Foreskin melanocyte (primary cell): ENCODE measurements at places on chromosomes 5 and 9.

DNA sequence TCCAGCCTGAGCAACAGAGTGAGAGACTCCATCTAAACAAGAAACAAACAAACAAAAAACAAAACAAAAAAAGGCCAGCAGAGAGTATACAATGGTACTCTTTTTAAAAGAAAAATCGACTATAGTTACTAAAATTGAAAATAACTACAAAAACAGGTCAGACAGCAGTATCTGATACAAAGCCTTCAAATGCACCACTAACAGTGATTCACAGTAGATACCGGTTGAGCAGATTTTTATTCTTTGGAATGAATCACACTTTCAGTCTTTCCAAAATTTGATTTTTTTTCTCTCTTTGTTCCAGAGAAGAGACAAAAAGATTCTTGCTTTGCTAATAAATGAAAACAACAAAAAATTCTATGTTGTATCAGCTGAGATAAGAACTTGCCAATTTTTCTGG lies 36.9 kb downstream of the ROR2 start:
- no peak for DNase-seq

- DNase-seq: no peak
These were observed 82.6 kb downstream of the KIAA1958 start for GRCh38 chr9:112569186-112569585.

DNA sequence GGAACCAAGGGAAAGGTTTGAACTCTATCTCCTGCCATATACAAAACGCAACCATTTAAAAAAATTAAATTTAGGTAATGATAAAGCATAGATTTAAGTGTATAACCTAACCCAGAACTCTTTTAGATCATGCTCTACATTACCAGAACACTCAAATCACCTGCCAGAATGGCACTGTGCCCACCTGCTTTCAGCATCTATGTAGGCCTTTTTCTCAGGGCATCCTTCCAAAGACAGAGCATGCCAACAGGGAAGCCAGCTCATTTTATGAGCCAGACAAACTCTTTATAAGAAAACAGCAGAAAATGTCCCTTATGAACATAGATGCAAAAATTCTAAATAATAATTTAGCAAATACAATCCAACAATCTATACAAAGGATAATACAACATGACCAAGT lies 47.9 kb upstream of the SMAD5 start:
- DNase-seq: no peak

GRCh38 chr5:137718611-137719010 lies 17.3 kb downstream of the KLHL3 start:
- DNase-seq: no peak

- no peak for DNase-seq
These were observed 40.3 kb downstream of the ZNF354A start for GRCh38 chr5:178690208-178690607.

GRCh38 chr9:29439961-29440360 lies 1866.7 kb upstream of the C9orf72 start:
- DNase-seq: no peak

DNA sequence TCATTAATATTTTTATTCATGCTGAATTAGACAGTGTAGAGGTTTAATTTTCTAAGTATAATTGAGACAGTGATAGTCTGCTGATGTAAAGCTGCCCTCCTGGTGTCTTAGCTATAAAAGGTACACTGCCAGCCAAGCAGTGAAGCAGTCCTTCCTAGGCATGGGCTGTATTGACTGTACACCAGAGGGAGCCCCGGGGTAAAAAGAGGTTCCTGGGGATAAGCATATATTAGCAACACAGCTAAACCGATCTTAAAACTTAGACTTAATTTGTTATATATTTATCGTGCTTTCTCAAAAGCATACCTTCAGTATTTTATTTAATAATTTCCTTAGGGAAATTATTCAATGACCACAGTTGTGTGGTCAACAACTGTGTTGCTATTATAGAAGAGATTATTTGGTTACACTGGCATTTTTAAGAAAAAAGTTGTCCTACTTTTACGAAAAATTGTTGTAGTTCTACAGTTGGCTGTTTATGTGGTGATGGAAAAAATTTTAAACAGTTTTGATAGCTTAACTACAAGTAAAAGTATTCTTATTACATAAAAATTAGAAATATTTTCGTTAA lies 68.8 kb downstream of the ELL2 start:
- no peak for DNase-seq

DNA sequence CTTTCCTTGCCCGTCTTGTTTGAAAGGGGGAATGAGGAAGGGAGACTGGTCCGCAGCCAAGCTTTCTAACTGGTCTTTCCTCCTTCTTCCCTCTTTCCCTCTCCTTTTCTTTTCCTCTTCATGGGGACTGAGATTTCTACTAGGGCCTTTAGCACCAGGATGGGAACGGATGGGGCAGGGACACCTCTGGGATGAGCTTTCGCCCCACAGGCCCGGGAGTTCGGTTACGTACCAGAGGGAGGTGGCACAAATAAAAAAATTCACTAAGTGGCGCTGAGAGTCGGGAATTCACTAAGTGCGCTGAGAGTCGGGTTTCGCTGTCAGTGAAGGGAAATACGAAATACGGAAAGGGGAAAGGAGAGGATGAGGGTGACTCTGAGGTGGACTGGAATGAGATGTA lies 21.6 kb downstream of the BTNL9 start:
- DNase-seq: no peak

DNA sequence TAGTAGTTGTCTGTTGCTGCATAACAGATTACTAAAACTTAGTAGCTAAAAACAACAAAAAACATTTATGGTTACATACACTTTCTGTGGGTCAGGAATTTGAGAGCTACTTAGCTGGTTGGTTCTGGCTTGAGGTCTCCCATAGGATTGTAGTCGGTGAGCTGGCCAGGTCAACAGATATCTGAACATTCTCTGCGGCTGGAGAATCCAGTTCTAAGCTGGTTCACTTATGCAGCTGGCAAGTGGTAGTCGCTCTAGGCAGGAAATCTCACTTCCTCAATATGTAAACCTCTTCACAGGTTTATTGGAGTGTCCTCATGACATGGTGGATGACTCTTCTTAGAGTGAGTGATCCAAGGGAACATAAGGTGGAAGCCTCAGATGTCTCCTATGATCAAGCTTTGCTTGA lies 65.7 kb upstream of the TNFAIP8 start:
- DNase-seq: no peak

DNA sequence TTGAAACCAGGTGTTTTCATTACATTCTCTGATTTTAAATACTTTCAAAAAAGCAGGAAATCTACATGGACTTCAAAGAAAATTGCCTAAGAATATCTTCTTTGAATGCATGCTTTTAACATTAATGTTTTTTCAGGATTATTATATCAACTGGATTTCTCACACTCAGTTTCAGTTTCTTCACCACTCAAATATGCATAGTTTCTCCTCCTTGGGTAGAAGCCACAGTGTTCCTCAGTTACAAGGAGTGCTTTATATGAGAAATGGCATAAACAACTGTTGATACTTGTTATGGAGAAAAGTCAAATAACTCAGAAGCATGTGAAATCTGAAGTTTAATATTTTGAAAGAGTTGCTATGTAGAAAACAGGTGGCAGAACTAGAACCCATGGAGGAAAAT lies 196.9 kb downstream of the DMRTA1 start:
- DNase-seq: no peak
